ENCODE measurements at places on chromosomes 6 and 20. TPM values are rescaled to one million over a fixed set of nuclear protein-coding genes. Genes with fewer than 3 reads are reported as not detected.
A peak's percentile ranks its signal among the peaks of the same experiment; 100 is the strongest.

The COQ3 gene
- total RNA-seq: 5.3 TPM

GRCh38 chr6:150144294-150144868 is 1.5 kb downstream of the PPP1R14C start:
- DNase-seq: peak; percentile 7
- no peaks in the 10 kb centered on the region for H3K4me1 ChIP-seq
- no peaks in the 10 kb centered on the region for H3K36me3 ChIP-seq
- no peak overlapping the region for H3K27ac ChIP-seq
- H3K4me3 ChIP-seq: no peak overlapping the region
- peaks cover 18% of the 10 kb centered on the region for H3K27me3 ChIP-seq

DNA sequence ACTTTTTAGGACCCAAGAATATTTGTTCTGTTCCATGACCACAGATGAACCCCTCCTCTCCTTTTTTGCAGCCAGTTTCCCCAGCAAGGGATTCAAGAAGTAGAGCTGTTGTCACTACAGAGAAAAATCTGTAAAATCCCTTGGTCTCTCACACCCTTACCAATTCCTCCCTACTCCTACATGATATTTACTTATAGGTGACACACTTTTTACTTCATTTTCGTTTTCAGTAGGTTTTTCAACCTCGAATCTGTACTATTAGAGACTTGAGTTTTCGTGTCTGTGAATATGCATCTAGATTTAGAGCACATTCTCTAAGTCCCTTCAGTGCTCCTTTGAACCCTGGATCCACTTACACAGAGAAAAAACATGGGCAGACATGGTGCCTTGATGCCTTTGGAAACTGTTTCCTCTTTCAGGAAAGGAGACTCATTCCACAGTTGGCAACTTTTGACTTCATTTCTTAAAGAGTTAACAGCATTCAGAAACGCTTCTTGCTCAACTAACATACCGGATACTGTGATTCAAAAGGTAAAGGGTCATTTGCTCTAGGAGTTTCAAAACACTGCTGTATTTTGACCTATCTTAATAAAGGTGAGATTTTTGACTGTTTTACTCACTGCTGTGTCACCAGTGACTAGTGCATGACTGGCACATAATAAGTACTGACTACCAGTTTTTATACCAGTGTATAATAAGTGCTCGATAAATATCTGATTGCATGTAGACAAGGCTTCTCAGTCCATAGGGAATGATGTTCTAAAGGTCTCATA is 50.6 kb downstream of the LAMA4 start:
- DNase-seq: peak; percentile 87
- no peaks in the 10 kb centered on the region for H3K27me3 ChIP-seq
- H3K27ac ChIP-seq: peak overlapping the region; percentile 87
- no peak overlapping the region for H3K4me3 ChIP-seq

DNA sequence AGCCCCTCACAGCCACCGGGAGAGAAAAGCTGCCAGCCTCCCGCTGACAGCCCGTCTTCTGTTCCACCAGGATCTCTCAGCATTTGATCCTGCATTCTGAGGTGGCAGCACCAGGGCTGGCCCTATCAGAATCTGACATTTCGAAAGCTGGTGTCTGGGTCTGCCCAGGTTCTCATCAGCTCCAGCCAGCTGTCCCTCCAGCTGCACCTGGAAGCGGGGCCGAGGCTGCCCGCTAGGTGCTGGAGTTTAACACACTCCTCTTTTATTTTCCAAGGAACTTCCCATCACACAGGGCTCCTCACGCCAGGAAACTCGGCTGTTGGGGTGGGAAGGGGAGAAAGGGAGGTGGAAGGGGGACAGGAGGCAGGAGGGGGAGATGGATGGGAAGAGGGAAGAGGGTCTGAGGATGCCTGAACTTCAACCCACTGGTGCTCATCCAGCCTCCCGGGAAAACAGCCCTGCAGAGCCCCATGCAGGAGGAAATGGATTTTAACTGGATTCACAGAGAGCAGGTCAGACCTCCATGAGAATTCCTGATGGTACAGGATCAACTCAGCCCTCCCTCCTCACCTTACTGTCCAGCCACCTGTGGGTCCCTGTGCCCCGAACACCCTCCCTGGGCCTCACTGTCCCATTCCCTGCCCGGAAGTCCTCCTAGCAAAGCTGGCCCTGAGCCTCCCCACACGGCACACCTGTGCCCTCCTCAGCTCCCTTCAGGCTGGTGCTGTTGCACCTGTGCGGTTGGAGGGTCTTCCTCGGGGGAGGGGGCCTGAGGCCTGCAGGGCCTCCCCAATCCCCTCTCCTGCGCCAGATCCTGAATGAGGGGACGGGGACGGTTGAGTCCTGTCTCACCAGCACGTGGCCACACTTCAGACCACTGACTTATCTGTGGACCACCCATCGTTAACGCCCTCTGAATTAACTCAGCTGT is 3.9 kb upstream of the LSM14B start:
- no peaks in the 10 kb centered on the region for H3K4me1 ChIP-seq
- DNase-seq: no peak
- no peaks in the 10 kb centered on the region for H3K36me3 ChIP-seq
- no peak overlapping the region for H3K4me3 ChIP-seq

- no peaks in the 10 kb centered on the region for H3K36me3 ChIP-seq
- H3K4me1 ChIP-seq: peaks cover 27% of the 10 kb centered on the region
- no peaks in the 10 kb centered on the region for H3K27me3 ChIP-seq
- H3K4me3 ChIP-seq: no peak overlapping the region
- peak; percentile 87 for DNase-seq
These were observed 91.1 kb upstream of the HIVEP1 start for GRCh38 chr6:11921017-11921438.

- H3K4me1 ChIP-seq: no peaks in the 10 kb centered on the region
- H3K27ac ChIP-seq: no peak overlapping the region
- no peaks in the 10 kb centered on the region for H3K27me3 ChIP-seq
These were observed 37.6 kb downstream of the BEND3 start for GRCh38 chr6:107077710-107078109.

DNA sequence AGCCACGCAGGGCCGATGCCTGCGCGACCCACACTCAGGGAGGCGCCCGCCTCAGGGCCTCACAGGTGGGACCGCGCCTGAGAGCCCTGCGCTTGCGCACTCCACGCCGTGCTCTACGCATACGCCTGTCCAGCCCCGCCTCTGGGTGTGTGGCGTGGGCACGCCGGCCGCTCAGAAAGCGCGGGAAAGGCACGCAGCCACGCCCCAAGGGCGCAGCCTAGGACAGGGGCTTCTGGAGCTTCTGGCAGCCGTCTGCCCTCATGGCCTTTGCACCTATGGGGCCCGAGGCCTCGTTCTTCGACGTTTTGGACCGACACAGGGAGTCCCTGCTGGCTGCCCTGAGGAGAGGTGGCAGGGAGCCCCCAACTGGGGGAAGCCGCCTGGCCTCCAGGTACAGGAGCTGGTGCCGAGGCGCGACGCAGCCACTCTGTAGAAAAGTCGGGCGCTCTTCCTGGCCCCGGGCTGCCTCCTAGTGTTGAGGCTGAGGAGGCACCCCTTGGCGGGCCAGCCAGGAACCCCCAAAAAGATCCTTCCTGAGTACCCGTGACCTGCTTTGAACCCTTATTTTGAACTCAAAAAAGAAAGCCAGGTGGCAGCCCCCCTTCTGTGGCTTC is at the start of gene SPO11:
TSS of gene SPO11 (plus strand) at position 196 of the 614 bp plus-strand sequence. CDS start at position 261, 65 bp downstream.
- H3K4me3 ChIP-seq: no peak within 1 kb of the TSS
- no peaks in the 10 kb centered on the region for H3K36me3 ChIP-seq
- no peak for DNase-seq
- peaks cover 2% of the 10 kb centered on the region for H3K27me3 ChIP-seq

DNA sequence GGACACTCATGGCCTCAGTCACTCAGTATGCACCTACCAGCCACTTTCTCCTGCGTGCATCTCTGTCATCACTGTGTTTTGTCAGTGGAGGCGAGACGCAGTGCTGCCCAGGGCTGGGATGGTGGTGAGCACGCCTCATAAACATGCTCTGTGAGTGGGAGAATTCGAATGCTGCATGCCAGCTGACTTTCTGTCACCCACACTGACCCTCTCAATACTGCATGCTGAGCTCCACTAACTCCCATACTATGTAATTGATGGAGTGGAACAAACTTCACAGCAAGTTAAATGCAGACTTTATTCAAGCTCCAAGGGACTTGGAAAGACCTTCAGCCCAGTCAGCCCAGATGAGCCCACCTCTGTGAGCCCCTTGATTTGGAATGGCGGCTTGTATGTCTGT is 22.7 kb upstream of the GGTLC1 start:
- no peak for DNase-seq
- H3K27ac ChIP-seq: no peak overlapping the region
- no peak overlapping the region for H3K4me3 ChIP-seq

GRCh38 chr6:21844120-21844917 is 250.8 kb downstream of the SOX4 start:
- H3K27me3 ChIP-seq: no peaks in the 10 kb centered on the region
- no peak overlapping the region for H3K4me3 ChIP-seq
- H3K27ac ChIP-seq: no peak overlapping the region
- H3K36me3 ChIP-seq: no peaks in the 10 kb centered on the region

GRCh38 chr6:108580646-108581045 is 19.9 kb downstream of the FOXO3 start:
- H3K4me3 ChIP-seq: peak overlapping the region; percentile 12
- H3K4me1 ChIP-seq: peaks cover 41% of the 10 kb centered on the region
- no peaks in the 10 kb centered on the region for H3K27me3 ChIP-seq
- H3K27ac ChIP-seq: peak overlapping the region; percentile 67
- no peaks in the 10 kb centered on the region for H3K36me3 ChIP-seq
- no peak for DNase-seq
